Inflammatory macrophage treated with lipopolysaccharide for 1 hour (primary cell): ENCODE measurements at places on chromosomes 7 and 10.
A peak's percentile ranks its signal among the peaks of the same experiment; 100 is the strongest.

DNA sequence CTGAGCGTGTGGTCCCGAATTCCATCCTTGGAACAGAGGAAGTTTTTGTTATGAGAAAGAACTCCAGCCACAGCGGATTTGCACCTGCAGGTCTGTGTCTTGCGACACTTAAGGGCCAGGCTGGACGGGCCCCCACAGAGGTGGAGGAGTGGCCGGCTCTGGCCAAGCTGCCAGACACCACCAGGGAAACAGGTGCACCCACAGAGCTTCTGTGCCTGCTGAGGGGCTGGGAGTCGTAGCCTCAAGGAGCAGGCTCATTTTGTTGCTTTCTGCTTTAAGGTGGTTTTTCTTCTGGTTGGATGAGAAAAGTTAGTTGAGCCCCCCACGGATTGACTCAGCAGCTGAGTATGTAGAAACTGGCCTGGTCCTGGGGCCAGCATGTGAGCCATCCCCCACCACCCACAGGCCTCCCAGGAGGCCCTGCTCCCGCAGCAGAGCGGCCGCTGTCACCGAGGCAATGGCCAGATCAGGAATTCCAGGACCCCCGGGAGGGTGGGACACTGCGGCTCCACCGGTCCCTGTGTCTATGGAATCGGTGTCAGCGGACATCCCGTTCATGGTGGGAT, 41.9 kb downstream of the NKX6-2 start:
- DNase-seq = no peak

DNA sequence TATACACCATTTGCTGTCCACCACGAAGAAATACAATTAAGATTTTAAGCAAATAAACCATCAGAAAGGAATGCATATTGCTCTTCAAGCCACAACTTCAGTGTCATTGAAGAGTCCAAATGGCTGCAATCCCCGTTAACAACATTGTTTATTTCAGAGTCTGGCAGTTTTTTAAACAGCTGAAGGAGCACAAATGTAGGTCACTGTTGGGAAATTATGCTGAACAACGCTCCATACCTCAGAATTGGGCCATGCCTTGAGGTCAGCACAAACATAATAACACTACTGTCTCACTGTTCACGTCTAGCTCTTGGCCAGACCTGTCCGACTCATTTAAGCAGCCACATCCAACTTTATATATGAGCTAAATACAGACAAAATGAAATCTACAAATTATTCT, 453.9 kb upstream of the GHITM start:
- no peak for DNase-seq

- no peak for DNase-seq
Measured at GRCh38 chr7:18639711-18640110, 144.2 kb downstream of the HDAC9 start.

GRCh38 chr7:55502124-55502857, 70.0 kb downstream of the VOPP1 start:
- no peak for DNase-seq

- no peak for DNase-seq
Measured at GRCh38 chr10:127999297-128000129, 92.6 kb downstream of the PTPRE start.

DNA sequence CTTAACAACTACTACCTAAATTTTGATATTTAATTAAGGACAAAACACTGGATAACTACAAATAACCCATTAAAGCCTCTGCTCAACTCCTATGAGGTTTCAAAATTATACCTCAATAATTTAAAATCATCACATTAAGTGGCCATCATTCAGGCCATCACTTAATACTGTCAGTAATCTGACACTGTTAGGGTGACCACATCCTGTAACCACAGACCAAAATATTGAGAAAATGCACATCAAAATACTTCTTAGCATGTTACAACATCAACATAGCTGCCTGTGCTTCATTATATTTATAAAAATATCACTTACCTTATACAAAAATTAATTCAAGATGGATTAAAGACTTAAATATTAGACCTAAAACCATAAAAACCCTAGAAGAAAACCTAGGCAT, 23.3 kb downstream of the SEM1 start:
- no peak for DNase-seq

DNA sequence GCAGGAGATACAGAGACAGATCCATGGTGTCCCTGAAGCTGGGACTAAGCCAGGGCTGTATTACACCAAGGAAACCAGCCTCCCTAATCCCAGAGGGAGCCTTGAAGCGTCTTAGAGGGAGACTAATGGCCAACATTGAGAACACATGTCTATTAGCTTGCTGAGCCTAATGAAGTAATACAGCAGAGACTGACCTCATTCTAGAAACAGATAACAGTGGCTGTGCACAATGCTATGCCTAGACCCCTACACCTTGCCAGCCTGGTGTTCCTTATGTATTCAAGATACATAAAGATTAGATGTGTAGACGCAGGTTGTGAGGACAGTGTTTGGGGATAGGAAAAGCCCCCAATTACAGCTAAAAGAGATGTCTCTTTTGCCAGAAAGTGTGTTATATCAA, 19.1 kb downstream of the GRM8 start:
- no peak for DNase-seq

GRCh38 chr7:42192851-42193461, 44.1 kb downstream of the GLI3 start:
- no peak for DNase-seq

- DNase-seq = no peak
Measured at GRCh38 chr7:136027160-136027559, 50.0 kb upstream of the MTPN start.

DNA sequence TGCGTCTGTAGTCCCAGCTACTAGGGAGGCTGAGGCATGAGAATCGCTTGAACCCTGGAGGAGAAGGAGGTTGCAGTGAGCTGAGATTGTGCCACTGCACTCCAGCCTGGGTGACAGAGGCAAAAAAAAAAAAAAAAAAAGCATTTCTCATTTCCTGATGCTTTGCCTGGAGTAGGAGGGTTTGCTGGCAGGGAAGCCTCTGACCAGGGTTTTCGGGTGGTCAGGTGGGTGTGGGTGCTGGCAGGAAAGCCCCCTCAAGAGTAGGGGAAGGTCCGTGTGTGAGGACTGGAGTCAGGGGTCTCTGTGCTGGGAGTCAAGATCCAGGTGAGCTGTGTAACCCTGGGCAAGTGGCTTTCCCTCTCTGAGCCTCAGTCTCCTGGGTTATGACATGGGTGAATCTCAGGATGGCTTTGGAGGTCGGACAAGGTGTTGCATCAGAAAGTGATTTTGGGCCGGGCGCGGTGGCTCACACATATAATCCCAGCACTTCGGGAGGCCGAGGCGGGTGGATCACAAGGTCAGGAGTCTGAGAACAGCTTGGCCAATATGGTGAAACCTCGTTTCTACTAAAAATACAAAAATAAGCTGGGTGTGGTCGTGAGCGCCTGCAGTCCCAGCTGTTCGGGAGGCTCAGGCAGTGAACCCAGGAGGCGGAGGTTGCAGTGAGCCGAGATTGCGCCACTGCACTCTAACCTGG, 3.2 kb downstream of the AMZ1 start:
- DNase-seq = peak; percentile 61

DNA sequence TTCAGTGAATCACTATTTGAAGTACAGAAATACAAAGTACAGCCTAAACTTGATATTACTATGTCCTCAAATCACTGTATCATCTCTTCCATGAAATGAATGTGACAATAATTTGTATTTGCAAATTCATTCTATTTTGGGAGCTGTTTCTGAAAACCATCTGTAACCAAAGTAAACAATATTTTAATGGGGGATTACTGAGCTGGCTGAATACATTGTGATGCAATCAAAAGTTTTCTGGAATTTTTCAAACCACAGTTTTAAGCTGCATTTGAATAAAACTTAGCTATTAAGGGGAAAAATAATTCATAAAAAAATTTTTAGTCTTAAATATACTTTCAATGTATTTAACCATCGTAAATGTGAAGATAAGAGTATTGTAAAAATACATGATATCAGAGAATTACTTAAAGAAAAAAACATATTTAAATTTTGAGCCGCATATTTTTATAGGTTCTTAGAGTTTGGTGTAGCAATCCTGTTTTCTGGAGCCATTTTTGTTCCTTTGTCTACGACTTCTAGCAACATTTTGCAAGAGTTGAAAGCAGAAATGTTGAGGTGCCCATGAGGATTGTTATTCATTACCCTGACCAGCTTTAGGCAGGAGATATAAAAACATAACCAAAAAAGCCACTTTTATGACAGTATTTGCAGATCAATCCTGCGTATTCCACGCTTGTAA, 45.9 kb upstream of the AGMO start:
- no peak for DNase-seq

- no peak for DNase-seq
Measured at GRCh38 chr7:146826329-146826728, 709.7 kb downstream of the CNTNAP2 start.

DNA sequence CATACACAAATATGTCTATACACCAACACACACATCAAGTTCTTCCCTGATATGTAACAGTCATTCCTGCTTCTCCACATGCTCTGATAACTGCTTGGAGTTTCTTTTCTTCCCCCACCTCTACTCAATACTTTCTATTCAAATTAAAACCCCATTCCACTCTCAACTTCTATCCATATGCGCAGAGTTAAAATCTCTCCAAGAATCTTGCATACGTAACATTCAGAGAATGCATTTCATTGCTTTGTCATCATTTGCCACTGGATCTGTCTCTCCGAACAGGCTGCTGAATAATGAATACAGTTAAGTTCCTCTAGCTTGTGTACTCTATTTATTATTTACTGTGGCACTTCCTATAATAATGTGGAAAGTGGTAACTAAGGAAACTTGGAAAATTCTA, 68.8 kb downstream of the DGKB start:
- DNase-seq = no peak

DNA sequence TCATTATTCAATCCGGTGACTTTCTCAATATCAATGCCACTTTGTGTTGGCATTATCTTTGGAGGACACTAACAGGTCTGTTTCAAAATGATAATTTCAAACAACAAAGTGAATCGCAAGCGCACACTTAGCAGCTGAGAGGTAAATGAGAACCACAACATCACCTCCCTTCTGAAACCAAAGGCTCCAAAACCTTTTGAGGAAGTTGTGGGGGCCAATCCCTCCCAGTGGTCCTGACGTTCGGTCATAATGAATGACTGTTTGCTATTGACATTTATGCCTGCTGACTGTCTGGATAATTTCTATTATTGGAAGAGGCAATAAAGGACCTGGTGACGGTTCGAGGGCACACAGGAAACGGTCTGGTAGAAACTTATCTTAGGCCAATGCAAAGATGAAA, 1.8 kb downstream of the ADARB2 start:
- no peak for DNase-seq

GRCh38 chr10:77398558-77398957, 239.1 kb downstream of the KCNMA1 start:
- DNase-seq = no peak

DNA sequence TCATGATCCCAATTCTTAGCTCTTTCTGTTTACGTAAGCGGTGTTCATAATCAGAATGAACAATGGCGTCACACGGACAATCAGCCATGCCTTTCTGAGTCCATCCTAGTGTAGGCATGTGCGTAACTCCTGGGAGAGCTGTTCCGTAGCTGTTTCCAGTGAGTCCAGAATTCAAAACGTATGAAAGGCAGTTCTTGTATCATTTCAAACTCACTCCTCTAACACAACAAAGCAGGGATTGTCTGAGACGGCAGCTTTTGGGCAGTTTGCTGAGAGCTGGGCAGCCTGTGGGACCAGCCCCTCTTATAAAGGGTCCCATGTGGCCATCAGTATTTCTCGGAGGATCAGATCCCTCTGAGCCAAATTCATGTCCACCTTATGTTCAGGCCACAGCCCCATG, 43.4 kb downstream of the PSPH start:
- DNase-seq = no peak

- no peak for DNase-seq
Measured at GRCh38 chr10:125409756-125410155, 249.4 kb upstream of the CTBP2 start.

DNA sequence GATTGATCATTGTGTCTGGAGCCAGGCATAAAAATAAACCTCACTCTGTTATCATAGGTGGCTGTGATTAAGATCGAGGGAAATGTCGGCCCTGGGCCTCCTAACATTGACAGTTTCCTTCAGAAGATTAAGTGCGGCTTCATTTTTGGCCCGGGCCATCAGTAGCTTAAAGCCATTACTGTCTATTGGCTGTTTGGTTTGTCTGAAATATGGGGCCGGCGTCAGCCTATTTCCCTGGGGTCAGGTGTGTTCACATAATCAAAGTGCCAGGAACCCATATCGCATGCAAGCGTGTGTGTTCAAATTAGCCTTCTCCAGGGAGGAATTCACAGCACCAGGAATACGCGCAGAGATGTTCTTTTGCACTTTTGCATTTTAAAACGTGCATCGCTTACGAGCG, 114.7 kb downstream of the CUX1 start:
- no peak for DNase-seq

- no peak for DNase-seq
Measured at GRCh38 chr7:108079276-108079647, 50.9 kb downstream of the LAMB4 start.

GRCh38 chr10:98268694-98269431, 869 bp upstream of the LOXL4 start:
- DNase-seq = no peak

GRCh38 chr7:108589874-108590273, 20.2 kb downstream of the DNAJB9 start:
- no peak for DNase-seq

GRCh38 chr7:104848138-104848990, 165.6 kb upstream of the KMT2E start:
- DNase-seq = peak; percentile 7

DNA sequence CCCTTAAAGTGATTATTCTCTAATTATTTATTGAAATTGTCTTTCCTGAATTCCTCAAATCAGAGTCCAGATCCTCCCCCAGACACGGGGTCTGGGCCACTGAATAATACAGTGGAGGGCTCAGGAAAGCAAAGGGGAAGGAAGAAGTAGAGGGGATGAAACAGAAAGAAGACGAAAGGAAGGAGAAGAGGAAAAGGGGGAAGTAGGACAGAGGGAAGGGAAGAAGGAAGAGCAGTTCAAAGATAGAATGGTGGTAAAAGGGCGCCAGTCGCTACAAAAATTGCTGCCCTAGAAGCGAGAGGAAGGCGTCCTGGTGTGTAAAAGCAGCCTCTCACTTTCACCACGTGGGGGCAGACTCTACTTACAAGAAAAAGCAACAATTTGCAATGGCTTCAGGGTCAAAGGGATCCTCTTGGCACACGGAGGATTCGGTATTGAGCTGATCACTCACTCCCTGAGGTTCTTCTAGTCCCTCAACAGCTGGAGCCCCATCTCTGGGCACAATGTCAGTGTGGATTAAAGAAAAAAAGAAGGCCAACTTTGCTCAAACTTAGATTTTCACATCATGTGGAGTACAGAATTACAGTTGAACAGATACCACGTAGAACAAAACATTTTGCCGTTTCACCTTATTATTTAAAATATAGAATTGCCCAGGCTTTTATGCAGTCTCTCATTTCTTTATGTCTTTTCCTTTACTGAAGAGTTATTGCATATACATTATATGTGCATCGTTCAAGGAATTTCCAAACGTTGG, 31.4 kb upstream of the NPVF start:
- peak; percentile 57 for DNase-seq

DNA sequence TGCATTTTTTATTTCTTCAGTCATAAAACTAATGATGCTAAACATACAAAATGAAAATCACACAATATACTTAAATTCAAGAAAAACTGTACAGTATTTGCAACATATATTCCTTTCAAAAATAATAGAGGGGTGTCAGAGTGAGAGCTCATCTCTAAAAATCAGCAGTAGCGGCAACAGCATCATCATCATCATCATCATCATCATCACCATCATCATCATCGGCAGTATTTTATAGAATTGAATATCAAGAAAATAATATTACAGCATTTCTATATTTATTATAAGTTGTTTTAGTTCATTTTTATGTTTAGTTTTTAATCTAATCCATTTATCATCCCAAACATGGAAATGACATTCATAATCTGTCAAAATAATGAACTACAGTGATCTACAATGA, 67.4 kb upstream of the PPP1R3A start:
- no peak for DNase-seq

- no peak for DNase-seq
Measured at GRCh38 chr10:88879534-88880281, at the start of gene STAMBPL1. Gene STAMBPL1 (plus strand): TSS chr10:88880245. CDS start chr10:88901709, 21,464 bp downstream.
